NCI-H2081 treated with DMSO at 0.1 percent for 48 hours (cell line): ENCODE measurements at places on chromosomes 6 and 20.
A peak's percentile ranks its signal among the peaks of the same experiment; 100 is the strongest.

DNA sequence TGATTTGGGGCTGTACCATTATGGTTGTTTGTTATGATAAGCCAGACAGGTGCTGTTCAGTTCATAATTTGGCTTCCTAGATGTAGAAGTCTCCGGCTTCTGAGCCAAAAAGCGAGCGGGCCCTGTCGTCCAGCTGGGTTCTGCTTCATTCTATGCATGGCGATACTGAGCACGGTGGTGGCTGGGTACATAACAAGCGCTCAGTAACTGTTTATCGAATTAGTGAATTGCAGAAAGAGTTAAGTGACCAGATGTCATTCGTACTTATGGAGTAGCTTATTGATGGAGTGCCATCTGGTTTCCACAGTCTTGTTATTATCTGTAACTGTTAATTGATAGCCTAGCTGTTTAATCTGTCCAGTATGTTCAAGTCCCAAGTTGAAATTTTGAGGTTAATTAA is 85.0 kb downstream of the DTD1 start:
- no peak for DNase-seq

- no peak for DNase-seq
These were observed 176.5 kb upstream of the GJE1 start for GRCh38 chr6:141956046-141956761.

DNA sequence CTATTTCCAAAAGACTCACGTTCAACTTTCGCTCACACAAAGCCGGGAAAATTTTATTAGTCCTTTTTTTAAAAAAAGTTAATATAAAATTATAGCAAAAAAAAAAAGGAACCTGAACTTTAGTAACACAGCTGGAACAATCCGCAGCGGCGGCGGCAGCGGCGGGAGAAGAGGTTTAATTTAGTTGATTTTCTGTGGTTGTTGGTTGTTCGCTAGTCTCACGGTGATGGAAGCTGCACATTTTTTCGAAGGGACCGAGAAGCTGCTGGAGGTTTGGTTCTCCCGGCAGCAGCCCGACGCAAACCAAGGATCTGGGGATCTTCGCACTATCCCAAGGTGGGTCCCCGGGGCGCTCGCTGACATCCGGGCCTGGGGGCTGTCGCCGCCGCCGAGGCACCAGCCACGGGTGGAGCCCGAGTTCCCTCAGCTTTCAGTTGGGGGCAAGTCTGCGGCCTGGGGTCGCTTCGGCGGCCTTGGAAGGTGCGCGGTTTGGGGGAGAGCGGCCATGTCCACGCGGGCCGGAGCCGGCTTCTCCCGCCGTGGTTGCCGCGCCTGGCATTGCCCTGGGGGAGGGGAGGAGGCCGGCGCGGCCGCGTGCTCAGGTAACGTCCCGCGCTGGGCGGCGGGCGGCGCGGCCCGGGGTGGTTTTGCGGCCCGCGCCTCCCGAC is 429 bp downstream of the AMD1 start:
- DNase-seq: no peak

GRCh38 chr6:157732416-157733161 is 90.5 kb upstream of the SNX9 start:
- no peak for DNase-seq

DNA sequence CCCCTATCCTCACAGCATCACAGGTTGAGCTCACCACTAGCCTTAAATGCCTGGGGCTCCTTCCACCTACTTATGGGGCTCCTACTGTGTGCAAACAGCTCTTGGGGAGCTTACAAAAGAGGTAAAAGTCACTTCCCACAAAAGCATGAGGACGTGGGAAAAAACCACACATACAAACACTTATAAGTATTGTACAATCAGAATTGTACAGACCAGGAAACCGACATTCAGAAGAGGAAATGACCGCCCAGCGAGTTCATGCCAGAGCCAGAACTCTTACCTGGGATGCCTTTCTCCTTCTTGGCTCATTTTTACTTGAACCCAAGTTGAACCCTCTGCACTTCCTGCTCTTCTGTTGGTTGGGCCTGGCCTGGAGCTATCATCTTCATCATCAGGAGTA is 6.3 kb upstream of the PPP1R16B start:
- no peak for DNase-seq

- no peak for DNase-seq
These were observed 177.7 kb upstream of the RNF24 start for GRCh38 chr20:4193069-4193452.

DNA sequence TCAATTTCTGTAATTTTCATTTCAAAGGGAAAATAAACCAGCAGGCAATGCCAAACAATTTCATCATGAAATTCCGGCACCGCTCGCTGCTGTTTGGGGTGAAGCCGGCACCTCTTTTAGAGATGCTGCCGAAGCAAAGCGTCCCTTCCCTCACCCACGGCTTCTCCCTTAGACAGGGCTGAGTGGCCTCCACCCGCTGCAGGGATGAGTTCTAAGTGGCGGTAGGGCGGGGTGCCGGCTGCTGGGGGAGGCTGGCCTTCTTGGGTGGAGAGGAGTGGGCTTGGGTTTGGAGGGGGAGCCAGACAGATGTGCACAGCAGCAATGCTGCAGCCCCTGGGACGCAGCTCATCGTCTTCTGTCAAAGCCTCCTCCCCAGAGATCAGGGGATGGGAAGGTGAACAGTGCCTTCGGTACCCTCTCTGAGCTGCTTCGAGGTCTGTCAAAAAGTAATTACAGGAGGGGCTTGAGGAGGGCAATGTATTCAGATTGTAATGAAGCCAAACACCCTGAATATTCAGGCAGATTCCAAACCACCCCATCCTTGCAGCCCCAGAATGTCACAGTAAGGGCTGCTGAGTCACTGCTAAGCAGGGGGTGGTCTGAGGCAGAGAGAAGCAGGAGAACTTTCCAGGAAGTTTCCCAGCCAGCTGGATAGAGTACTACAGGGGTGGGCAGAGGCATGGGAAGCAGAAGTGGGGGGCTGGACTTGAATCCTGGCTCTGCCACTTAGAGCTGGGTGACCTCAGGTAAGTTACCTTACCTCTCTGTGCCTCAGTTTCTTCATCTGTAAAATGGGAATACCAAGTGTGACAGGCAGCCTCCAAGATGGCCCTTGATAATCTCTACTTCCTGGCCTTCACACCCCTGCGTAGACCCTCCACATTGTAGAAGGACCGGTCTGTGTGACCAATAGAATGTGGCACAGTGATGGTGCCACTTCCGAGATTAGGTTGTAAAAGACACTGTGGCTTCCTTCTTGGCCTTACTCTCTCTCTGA is 96.6 kb downstream of the SULF2 start:
- no peak for DNase-seq

GRCh38 chr6:34855463-34855862 is 32.4 kb downstream of the TAF11 start:
- no peak for DNase-seq

GRCh38 chr6:57021086-57021720 is 25.3 kb upstream of the KIAA1586 start:
- DNase-seq: peak; percentile 12

DNA sequence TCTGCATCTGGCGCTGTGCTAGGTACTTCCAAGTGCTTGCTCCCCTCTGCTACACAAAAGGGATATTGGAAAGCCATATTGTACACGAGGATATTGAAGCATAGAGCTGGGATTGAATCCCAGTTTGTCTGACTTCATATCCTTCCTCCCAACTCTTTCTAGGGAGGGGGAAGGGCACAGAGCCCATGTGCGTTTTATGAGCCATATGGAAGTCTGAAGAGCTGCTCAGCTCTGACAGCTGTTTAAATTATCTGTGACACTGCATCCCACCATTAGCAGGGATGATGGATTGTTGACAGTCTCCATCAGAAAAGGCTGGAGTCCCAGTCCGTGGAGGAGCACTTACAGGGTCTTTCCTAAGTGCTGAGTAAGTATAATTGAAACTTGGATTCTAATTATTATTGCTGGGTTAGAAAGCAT is 18.4 kb downstream of the TIAM2 start:
- DNase-seq: no peak

GRCh38 chr6:73157870-73158269 is 67.4 kb downstream of the KHDC1L start:
- DNase-seq: no peak

DNA sequence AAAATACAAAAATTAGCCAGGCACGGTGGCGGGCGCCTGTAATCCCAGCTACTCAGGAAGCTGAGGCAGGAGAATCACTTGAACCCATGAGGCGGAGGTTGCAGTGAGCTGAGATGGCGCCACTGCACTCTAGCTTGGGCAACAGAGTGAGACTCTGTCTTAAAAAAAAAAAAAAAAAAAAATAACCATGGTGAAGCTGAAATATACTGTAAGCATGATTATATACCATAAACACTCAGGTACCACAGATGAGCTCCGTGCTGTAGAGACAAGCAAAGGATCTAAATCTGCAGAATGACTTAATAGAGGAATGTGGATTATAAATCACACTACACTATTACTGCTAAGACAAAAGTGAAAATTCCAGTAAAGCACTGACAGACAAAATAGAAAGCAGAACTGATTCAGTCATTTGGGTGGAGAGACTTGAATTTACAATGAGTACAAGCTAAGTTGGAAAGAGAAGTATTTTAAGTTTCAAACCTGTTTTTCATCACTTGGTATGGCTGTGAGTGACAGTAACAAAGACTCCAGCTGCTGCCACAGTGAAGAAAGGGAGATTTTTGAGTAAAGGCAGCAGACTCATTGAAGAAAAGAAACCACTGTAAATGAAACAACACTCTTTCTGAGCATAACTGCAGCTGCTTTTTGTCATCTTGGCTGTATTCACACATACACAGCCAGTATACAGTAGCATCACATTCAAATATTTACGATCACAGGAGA is 322.1 kb downstream of the RNGTT start:
- DNase-seq: no peak

- DNase-seq: no peak
These were observed 90.5 kb downstream of the ZMYND8 start for GRCh38 chr20:47265984-47266383.

DNA sequence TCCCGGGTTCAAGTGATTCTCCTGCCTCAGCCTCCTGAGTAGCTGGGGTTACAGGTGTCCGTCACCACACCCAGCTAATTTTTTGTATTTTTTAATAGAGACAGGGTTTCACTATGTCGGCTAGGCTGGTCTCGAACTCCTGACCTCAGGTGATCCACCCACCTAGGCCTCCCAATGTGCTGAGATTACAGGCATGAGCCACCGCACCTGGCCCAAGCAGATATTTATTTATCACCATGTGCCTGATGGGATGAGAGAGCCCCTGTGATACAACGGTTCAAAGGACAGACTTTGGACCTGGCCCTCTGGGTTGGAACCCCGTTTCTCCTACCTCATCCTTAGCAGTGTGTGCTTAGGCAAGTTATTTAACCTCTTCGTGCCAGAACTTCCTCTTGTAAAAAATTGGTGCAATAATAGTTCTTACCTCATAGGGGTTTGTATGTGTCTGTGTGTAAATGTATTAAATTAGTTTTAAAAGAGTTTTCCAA is 19.2 kb upstream of the STK38 start:
- no peak for DNase-seq

- DNase-seq: no peak
These were observed 12.0 kb downstream of the CEBPB start for GRCh38 chr20:50202677-50203076.

DNA sequence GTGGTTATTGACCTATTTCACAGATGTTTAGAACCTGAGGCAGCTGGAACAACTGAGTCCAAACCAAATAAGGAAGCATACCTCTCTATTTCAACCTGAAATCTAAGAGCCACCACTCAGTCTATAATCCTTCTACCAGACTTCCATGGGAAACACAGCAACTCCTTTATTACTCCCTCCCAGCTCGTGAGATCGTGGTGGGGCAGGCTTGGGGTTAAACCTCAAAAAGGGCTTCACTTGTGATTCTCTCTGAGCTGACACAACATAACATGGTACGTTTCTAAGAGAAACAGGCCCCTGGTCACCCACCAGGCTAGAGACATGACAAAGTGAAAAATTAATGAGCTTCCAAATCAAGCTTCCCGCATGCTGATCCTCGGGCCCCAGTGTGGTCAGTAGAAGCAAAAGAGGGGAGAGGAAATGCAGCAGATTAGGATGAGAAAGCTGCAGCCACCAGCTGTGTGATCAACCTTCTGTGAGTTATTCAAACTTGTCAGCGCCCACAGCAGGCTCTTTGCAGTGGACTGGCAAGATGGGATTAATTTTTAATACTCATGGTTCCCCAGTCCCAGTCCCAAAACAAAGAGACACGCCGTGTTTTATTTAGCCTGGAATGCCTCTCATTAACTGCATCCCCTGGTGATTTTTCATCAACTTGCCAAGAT is 9.3 kb downstream of the PKHD1 start:
- DNase-seq: no peak

DNA sequence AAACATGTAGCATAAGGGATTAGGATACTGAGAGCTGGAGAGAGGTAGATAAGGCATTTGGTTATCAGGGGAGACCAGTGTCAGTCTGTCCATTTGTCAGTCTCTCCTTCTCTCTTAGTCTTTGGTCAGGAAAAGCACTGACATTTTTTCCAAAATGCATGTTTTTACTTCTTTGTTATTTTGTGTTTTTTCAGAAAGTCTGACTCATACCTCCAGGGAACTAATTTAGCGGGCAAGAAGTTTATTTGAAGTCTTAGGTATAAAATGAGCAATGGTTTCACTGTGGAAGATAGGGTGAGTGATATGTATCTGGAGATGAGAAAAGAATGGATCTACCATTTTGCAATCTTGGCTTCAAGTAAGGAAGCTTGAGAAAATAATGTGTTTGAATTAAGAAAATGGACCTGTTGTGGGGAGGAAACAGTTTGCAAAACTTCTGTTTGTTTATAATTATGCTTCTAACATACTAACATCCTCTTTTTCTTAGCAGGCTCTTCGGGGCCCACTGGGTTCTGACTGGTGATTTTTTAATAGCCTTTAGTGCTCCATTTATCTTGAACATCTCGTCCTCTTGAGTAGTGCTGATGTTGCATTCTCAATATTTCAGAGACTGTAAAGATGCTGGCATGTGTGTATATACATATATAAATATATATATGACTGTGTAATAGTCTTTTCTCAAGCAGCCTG is 66.9 kb upstream of the FABP7 start:
- no peak for DNase-seq

GRCh38 chr6:87341899-87342298 is 2.7 kb upstream of the C6orf163 start:
- no peak for DNase-seq

DNA sequence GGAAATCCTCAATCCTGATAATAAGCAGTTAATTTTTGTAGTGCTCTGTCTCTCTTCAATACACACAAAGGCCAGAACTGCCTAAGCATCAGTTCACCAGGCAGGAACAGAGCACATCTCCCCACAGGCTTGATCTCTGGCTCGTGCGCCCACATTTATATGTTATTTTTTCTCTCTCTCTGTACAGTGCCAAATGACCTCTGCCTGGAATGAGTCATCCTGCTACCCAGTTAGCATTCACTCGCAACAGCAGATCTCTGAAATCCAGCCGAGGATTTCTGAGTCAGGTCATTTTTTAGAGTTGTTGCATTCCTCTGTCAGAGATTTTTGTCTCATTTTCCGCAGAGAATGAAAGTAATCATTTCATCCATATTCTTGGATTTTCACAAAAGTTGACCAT is 107.1 kb downstream of the COL12A1 start:
- DNase-seq: no peak

GRCh38 chr6:22600059-22600458 is 30.7 kb downstream of the HDGFL1 start:
- DNase-seq: no peak

DNA sequence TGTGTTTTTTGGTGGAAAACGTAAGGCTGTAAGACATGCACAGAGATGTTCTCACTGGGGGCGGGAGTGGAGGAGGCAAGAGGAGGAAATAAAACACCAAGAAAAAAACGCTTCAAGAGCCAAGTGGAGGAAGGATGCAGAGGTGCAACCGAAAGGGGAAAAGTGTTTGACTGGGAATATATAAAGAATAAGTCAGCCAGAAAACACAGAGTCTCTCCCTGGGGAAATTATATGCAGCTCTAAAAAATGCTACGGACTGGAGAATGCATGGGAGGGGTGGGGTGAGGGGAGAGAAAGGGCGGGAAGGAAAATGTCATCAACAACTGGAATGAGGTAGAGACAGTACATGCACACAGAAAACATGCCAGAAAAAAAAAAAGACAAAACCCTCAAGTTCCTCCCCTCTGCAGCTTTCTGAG is 133.5 kb downstream of the SCML4 start:
- no peak for DNase-seq
